Central memory CD4-positive, alpha-beta T cell (primary cell): ENCODE measurements at places on chromosomes 11 and 22.

- no peak for DNase-seq
Measured at GRCh38 chr11:128835741-128836430, 31.2 kb downstream of the KCNJ1 start.

GRCh38 chr11:30908272-30908671 is 322.1 kb upstream of the MPPED2 start:
- no peak for DNase-seq

- DNase-seq: no peak
Measured at GRCh38 chr11:8910649-8911026, 351 bp upstream of the AKIP1 start.

DNA sequence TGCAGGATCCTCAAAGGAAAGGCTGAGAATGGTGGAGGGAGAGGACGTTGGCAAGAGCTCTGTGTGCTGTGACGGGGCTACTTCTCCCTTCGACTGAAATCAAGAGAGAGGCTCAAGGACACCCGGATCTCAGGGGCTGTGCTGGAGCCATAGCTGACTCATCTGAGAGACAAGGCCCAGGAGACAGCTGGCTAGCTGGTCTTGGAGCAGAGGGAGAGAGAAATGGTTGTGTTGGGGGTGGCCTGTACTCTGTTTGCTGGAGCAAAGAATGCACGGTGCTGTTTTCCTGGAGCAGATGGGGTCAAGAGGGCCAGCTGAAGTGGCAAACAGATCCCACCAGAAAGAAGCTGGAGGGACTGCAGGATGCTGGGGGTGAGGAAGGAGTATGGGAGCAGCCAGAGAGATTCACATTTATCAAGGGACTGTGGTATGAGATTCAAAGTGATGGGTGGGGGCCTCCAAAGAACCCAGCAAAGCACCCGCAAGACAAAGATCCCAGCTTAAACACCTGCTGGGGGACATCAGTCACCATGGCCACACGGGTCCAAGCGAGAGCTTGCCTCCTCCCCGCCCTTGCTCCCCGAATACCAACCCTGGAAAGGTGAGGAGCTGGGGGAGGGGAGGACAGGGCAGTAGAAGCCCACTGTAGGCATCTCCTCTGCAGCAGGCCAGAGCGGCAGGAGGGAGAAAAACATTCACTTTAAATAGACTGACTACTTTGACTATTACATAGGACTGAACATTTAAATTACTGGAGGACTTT is 40.8 kb downstream of the MAP6 start:
- DNase-seq: no peak

GRCh38 chr11:128881221-128881620 is 9.9 kb upstream of the KCNJ5 start:
- no peak for DNase-seq

- no peak for DNase-seq
Measured at GRCh38 chr11:103325686-103326069, 216.5 kb downstream of the DYNC2H1 start.

DNA sequence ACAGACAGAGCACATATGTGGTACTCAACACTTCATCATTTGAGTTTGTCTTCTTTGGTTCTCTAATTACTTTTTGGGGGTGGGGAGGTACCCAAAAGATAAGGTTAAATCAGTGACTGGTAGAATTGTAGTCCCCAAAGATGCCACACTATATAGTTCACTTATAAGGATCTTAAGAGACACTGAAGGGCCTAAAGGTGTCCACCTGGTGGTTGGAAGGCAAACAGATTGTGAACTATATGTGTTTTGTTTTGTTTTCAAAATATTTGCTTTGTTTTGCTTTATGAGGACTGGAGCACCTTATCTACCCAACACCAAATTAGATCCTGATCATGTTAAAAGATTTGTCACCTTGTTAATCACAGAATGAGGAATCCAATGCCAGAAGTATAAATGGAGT is 136.1 kb downstream of the DCDC1 start:
- DNase-seq: no peak

GRCh38 chr11:34044664-34045485 is 6.7 kb upstream of the CAPRIN1 start:
- DNase-seq: no peak

DNA sequence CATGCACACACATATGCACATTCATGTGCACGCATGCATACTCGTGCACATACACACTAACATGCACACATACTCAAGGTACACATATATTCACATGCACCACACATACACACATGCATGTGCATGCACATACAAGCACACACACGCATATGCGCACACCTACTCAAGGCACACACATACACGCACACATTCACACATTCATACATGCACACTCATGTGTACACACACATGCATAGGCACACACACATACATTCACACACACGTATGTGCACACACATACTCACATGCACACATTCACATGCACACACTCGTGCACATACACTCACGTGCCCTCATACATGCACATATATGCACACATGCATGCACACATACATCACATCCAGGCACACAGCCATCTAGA is 489.0 kb downstream of the MN1 start:
- no peak for DNase-seq

DNA sequence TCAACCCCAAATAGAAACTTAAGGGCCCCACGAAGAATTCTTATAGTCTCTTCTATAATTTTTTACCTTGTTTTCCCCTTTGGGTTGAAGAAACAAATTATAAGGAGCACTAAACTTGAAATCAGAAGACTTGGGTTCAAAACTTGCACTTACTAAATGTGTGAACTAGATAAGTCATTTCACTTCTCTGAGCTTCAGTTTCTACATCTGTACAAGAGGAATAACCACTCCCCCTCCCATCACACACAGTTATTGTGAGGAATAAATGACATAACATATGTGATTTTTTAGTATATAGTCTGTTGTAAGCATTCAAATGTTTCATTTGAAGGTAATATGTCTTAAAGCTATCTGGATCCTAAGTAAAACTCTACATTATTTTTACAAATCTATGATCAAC is 78.8 kb downstream of the LIF start:
- DNase-seq: no peak

DNA sequence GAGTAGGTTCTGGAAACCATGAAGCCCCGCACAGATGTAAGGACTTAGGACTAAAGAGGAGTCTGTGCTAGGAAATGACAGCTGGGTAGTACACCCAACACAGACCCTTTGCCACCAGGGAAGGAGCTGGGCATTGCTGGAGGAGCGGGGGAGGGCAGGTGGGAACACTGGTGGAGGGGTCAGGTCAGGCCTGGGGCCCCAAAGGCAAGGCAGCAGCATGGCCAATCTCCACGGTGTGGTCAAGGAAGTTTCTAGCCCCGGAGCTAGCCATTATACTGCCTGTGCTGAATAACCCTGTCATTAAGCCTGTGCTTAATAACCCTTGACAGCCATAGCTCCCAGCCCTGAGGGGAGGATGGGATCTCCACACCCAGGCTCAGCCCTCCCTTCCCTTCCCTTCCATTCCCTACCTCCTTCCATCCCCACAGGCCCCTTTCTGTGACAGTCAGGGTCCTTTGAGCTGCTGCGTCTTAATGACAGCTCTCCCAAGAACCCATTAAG is 2.1 kb downstream of the TMPRSS4 start:
- no peak for DNase-seq

DNA sequence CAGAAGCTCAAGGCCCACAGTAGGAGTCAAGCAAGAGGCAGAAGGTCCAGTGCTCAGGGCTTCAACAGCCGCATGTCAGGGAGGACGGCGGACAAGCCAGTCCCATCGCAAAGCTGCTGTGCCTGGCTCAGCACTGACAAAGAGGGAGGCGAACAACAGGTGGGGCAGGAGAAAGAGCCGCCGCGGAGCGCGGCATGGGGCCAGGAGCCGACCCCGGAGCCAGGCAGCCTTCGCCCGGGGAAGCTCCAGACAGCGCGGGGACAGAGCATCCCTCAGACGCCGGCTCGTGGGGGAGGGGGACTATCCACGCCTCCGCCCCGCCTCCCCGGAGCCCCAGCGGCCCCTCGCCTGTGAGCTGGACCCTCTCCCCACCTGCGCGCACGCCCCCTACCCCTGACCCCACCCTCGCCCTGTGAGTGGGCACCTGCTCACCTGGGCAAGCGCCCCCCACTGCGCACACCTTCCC is 369 bp downstream of the DHCR7 start:
- DNase-seq: no peak

DNA sequence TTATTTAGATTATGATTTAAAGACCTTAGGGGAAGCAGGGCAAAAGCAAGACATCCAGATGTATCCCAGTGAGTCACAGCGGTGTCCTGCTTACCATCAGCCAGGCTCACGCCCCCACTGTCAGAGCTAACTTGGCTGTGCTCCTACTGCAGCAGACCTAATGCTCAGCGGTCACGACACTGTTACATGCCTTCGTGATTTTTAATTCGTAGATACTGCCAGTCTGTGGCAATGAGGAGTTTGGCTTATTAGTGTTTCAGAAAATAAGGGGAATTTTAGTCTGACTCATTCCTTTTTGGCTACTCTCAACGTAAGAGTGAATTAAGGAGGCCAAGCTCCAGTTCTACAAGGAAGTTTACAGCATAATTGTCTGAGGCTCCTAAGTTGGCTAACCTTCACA is 22.7 kb downstream of the EFCAB6 start:
- DNase-seq: no peak

GRCh38 chr11:70176940-70177689 is 26.0 kb upstream of the FADD start:
- DNase-seq: peak; percentile 36

DNA sequence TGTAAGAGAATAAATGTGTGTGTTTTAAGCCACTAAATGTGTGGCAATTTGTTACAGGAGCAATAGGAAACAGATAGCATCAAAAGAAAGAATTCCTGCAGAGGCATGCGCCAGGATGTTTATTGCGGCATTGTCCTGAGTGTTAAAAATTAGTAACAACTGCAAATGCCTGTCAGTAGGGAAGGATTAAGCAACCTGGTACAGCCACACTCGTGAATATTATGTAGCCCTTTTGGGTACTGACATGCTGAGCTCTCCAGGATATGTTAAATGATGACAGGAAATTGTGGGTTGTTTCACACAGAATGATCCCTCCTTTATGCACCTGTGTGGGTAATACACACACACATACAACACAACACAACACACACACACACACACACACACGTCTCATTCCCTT is 69.7 kb upstream of the MYOD1 start:
- DNase-seq: no peak

DNA sequence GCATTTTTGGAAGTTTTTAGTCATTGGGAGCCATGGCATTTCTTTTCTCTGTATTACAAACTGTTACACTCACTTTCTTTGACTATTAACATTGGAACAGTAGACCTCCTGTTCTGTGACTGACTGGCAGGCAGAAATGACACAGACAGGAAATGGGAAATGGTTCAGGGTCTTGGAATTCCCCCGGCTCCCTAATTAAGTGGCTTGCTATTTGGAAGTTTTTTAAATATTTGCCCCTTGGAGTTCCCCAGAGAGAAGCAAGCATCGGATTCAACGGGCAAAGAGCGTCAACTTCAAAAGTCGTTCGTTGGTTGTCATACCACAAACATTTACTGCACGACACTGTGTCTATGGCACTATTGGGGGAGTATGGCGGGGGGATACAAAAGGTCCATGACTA is 1.1 kb upstream of the BIRC2 start:
- no peak for DNase-seq

DNA sequence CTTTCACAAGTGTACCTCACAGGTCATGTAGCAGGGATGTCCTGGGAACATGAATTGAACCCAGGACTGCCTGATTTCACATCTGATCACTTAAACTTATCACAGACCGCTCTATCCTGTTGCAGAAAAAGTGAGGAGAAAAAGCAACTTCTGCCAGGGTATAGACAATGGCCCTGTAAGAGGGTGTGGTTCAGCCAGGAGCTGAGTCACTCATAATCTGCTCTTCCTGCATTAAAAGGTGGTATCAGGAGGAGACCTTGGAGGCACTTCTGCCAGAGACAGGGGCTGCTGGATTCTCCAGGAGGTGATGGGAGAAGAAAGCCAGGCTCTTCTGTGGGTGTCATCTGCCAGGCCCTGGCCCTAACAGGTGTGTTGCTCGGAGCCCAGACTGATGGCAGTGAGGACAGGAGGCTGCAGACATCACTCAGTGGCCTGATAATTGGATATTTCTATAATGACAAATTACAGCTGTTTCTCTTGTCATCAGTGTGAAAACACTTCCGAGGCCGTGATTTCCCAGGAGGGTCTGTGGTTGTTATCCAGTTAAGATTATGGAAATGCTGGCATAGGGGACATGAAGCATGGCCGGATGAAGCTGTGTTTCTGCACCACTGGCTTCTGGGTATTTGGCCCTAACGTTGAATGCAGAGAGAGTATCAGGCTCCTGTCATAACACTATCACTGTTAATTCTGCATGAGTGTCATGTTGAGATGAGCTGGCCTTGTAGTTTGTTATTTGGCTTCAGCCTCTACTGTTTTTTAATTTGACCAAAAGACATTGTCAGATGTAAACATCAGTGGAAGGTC is 125.1 kb upstream of the ZBED5 start:
- DNase-seq: no peak

- DNase-seq: no peak
Measured at GRCh38 chr11:47573321-47573720, 5.4 kb downstream of the KBTBD4 start.

- DNase-seq: no peak
Measured at GRCh38 chr11:56890584-56891305, 98.0 kb upstream of the OR5AK2 start.

DNA sequence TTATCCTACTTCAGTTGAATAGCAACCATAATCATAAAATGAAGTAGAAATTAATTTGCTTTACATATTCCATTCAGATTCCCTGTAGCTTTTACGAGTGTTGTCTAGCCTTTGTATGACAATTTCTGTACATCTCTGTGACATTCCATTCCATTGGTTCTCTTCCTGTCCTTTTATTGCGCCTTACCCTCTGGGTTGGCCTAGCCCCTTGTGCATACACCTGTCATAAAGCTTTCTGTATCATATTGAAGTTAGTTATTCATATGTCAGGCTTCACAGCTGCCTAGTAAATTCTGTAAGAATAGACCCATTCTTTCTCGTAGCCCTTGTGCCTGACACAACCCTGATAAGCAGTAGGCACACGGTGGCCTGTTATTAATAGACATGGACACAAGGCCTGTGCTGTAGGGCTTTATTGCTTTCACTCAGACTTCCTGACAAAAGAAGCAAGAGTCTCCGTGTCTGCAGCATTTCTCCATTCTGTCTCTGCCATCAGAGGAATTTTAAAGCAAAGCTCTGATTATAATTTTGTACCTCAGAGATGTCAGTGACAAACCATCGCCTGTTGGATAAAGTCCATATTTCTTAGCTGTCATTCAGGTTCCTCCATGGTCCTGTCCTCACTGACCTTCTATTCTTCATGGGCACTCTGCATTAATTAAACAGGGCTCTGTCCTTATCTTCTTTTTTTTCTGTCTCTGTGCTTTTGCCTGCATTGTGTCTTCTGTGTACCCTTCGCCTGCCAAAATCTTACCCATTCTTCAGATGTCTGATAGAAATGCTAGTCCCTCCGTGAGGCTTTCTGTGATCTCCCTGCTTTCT is 49.4 kb downstream of the BID start:
- no peak for DNase-seq

- DNase-seq: no peak
Measured at GRCh38 chr11:48683226-48683720, 194.7 kb downstream of the OR4A47 start.

GRCh38 chr11:86577644-86578636 is 94.5 kb downstream of the ME3 start:
- DNase-seq: no peak

GRCh38 chr11:72091292-72091691 is 10.6 kb downstream of the LRRC51 start:
- DNase-seq: peak; percentile 53
